ENCODE measurements at places on chromosomes 2 and 18.

DNA sequence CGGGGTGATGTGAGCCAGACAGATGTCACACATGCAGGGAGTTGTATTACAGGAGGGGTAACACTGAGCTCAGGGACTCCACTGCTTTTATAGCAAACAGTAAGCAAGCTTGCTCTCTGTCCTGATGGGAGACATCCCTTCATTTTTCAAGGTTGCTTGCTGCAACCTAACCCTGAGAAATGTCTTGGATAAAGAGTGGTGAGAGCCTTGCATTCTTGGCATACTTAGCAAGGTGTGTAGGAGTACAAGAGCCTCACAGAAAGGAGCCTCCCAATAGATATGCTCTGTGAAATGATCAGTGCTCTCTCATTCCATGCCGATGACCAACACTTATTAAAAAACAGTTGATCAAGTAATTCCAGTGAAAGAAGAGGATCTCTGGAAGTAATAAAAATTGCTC is 8.1 kb downstream of the PFN4 start:
- no peak for DNase-seq

DNA sequence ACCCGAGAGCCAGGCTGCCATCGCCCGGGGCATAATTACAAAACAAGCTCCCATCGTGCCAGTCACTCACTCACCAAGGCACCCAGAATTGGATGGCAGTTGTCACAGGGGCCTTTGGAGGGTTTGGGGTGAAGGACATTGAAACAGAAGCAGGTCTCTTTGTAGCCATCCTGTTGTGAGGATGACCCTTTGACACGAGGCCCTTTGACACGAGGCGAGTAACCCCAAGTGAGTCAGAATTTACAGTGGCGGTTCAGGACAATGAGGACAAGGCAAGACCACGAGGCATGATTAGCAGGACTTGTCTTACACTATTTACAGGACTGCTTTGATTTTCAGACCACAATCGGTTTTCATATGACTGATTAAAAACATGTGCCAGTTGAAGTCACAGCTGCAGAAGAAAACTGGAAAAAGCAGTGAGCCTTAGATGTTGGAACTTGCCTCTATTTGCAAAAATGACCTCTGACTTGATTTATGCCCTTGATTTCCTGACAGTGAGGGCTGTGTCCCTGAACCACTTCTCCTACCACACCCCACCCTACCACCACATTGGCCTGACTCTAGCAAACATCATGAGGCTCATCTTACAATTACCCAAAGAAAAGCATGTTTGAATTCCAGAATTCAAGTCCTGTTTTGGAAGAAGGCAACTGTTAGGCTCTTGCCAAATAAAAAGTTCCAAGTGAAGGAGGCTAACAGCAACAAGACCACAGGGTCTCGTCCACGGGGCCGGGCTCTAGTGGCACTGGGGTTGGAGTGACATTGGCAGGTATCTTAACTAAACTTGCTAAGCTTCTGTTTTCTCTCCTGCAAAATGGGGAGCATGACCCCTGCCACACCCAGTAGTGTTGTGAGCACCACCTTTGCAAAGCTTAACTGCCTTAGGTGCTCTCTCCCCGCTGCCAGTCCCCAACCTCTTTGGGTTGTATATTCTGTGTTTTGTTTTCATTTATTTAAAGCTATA is 64.4 kb upstream of the FOSL2 start:
- no peak for DNase-seq

DNA sequence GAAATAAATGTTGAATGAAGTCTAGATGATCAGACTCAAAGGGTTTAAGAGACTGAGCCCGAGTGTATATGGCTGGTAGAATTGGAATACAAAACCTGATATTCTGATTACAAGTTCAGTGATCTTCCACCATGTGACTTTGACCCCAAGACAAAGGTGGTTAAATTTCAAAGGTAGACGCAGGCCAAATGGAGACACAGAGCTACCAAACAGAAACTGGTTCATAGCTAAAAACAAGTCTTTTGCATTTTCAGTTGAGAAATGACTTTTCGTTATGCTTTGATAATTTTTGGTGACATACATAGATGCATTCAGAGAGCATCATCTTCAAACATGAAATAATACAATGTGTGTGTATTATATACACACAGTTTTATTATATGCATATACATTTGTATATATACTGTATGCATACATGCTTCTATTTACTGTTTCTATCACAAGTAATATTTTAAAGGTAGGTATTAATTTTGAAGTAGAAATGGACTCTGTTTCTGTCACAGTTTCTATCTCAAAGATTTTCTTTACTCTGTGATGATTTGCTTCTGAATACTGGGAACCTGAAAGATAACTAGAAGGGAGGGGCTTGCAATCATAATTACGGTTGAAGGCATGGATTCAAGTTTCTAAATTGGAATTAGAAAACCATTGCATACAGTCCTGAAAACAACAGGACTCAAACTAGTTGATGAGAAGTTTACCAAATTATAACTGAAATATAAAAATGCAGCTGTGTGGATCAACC is 142.3 kb downstream of the ABCA12 start:
- no peak for DNase-seq

DNA sequence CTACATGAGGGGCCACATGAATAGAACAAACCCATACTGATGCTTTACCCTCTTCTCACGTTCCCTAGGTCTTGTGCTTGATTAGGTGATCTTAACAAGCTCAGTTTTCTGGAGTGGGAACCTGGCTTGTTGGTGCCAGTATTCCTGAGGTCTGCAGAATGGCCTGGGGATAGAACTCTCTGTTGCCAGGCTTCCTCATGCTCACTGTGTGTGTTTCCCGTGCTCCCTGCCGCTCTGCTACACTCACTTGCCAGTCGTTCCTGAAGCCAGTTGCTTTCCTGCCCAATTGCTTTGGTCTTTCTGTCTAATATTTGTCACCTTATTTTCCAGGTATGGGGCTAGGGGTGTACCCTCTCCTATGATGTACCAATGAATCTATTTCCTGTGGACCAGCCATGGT is 2111.5 kb upstream of the PIK3C3 start:
- no peak for DNase-seq

DNA sequence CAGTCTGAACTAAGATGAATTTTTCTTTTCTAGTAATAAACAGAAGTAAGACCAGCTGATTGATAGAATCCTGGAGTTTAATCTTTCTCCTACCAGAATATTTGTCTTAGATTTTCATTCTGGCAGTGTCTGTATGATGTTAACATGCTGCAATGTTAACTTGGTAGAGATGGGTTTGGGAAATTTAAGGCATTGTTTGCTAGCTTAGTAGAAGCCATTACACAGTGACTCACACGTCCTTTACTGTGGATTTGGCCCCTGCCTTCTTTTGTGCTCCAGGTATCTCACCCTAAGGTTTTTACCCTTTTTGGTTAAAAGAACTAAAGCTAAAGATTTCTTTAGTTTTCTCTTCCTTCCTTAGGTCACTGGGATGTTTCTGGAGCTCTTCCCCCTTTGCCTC is 84.1 kb downstream of the SPTBN1 start:
- DNase-seq = no peak

DNA sequence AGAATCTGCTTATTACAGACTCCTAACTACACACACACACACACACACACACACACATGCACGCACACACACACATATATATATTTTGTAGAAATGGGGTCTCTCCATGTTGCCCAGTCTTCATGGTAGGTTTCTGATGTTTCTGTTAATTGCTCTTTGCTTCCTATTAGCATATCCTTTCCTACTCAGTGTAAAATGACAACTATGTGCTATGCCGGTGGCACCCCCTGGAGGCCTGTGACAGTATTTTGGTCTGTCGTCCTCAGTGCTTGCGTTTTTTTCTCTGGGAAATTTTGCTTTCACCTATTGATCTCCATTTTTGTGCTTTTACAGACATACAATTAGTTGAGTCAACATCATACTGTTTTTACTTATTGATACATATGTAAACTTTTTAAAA is 322.1 kb downstream of the LRRTM1 start:
- DNase-seq = peak; percentile 81

GRCh38 chr2:71001981-71002570 is 7.4 kb upstream of the TEX261 start:
- no peak for DNase-seq

DNA sequence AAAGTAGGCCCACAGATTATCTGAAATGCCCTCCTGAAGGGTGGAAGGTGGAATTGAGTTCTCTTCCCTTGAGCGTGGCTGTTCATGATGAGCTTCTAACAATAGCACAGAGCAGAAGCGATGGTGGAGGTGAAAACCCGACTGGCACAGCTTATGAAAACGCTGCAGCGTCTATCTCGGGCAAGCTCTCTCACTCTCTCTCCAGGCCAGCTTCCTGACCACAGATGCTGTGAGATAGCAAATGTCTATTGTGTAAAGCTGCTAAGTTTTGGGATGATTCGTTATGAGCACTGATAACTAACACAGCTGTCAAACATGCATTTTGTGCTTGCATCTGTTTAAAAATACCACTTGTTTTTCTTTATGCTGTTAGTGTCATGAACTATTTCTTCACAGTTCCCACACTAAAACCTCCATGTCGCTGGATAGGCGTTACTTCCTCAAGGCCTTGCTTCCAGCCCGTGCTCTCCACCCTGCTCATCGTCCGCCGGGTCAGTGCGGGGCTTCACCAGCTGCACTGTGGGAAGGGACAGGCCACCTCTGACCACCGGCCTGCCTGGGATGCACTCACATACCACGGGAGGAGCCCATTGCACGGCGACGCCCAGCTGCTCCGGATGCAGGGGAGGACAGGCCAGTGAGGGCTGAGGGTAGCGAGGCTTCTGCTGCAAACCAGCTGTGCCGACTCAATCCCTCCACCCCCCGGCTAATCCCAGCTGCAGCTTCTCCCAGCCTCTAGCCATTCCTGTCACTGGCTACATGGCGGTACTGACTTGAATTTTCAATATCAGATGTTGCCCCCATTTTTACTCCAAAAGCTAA is 60.0 kb upstream of the OTOS start:
- DNase-seq = no peak

DNA sequence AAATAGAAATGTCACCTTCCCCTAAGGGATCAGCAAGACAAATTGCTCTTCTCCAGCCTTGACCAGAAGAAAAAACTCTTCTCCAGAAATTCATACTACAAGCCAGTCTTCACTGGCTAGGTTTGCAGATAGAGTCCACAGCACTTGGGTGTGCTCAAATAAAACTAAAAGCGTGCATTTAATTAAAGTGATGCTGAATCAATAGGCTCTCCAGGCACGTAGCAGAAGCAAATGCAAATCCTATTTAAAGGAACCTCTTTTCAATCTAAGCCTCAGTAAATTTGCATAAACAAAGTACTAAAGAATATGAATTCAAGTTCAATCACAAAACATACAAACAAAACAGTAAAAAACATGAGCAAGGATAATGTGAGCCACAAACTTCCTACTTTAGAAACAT is 744.4 kb upstream of the FANCL start:
- no peak for DNase-seq

GRCh38 chr18:44897411-44897810 is 216.7 kb downstream of the SETBP1 start:
- DNase-seq = no peak

DNA sequence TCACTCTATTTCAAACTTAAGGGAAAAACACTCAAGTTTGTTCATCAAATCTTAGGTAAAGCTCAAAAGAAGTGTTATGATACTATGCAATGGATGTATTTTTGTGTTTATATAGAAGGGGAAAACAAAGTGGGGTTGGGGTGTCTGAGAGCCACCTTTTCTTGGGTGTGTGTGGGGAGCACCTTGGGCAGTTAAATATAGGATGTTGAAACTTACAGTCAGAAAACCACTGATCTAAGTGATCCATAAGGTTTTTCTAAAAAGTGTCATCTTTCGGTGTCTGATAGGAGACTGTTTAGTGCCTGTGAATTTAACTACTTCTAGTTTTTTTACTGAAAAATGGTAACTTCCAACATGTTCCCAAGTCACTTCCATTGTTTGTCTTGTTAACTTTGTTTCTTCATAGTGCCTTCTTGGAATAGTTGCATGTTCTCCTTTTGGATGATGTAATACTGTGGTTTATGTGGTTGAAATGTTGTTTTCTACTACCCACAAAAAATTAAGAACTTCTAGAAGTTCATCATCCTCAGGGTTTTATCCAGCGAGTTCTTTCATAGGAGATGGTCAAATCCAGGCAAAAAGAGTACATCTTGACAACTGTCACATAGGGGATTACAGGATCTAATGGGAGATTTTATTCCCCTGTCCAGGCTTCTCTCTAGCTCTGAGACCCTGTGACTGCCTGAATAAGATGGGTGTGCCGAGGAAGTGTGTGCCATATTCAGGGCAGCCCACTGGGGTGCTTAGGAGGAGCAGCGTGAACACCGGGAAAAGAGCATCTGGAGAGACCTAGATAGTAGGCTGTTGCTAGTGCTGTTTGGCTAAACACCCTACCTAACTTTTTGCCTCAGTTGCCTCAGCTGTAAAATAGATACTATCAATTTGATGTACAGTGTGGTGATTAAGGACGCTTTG is 46.2 kb downstream of the CAB39 start:
- DNase-seq = no peak

DNA sequence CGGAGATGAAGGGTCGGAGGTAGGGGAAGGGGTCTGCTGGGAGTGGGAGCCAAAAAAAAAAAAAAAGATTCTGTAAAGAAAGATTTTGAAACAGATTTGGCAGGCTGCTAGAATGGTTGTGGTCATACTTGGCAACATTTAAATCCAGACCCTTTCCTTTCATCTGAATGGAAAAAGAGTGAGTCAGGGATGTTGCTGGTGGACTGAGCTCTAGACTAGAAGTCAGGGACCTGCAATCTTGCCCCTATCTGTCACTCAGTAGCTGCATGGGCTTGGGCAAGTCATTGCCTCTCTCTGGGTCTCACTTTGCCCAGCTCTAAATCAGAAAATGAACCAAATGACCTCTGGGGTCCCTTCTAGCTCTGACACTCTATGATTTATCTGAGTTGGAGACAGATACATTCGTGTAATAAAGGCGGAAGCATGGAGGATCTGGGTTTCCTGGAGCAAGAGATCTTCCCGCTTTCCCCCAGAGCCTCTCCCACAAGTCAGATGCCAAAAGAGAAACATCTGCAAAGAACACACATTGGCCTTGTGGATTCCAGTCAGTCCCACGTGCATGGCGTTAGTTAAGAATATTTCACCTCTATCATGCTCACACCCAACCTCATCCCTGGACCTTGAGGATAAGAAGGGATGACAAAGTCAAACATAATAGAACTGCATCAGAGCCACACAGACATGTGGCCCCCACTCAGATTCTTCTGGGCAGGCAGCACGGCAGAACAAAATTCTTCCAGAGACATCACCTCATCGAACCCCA is 58.5 kb downstream of the ADD2 start:
- DNase-seq = no peak

DNA sequence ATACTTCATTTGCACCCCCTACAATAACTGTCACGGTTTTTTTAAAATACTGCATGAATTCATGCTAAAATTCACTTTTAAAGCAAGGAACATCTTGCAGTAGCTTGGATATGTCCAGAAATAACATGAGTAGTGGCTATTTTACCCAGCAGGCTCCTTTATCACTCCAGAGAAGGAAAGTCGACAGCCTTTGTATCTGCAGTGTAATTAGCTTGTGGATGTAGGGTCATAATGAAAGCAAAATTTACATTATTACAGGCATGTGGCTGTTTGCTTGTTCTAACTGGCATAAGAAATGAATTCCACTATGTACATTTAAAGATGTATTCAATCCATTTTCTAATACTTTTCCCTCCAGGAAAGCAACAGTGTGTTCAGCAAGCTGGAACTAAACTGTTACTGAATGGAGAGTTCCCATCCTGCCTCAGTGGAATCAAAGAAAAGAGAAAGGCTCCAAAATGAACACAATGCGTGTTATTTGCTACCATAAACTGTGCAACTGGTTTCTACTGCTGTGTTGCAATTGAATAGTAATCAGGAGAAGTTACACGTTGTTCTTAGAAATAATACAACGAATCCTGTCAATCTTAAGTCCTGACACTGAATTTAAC is 321.2 kb upstream of the VRK2 start:
- DNase-seq = no peak
